ENCODE measurements at places on chromosomes 5 and 9.

DNA sequence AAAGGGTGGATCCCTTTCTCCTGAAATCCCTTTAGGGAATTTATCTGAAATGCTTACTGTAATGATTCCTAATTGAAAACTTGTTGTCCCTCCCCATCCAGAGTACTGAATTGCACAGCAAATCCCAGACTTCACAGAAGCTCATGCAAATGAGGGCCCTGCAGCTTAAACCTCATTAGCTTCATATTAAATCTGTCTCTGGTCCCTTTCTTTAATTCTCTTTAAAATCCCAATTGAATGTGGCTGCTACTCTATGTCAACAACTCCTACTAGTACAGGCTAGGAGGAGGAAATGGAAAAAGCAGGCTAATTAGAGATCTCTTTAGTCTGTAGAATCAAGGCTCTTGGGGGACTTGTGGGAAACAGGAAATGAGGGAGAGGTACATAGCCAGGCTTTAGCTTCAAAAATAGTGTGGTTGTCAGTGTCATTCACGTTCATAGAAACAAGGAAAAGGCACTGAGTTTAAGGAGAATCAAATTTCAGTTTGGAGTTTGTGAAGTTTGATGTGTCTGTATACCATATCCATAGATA, 191.3 kb upstream of the PRDM9 start:
- DNase-seq = no peak

DNA sequence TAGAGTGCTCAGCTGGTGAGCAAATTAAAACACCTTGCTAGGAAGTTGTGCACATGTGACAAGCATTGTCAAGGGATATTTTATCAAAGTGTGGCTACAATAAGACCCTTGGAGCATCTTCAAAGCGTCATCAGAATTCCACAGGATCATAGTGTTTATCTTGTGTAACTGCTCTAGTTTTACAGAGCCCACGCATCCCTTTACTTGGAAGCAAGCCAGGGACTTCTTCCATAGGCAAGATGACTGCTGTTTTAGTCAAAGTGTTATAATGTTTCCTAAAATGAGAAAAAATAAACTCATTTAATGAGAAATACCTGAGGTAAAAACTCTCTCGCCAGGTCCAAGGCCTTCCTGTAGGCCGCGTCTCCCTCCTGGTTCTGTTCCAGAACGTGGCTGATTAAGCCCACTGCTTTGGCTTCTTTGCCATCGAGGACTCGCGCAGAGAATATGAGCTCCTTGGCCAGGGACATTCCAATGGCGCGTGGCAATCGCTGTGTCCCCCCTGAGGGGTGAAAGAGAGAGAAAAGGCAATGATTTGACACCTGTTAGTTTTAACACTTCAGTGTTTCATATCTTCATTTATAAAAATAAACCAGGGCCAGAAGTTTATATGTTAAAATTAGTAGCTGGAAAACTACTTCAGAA, 141.1 kb downstream of the AUH start:
- DNase-seq = no peak

DNA sequence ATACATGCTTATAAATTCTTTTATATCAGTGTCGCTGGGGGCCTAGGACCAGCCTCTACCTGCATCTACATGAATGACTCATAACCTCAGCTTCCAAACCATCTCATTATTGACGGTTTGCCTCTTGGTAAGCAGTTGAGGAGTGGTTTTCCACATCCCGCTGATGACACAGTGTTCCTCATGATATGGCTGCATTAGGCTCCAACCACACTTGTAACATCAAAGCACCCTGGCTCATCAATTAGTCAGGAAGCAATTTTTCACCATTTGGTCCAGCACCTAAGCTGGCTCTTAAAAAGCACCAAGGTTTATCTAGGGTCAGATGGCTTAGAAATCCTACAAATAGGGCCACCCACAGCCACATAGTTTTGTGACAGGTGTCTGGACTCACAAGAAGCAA, 402.4 kb downstream of the ARHGEF28 start:
- DNase-seq = peak; percentile 67

GRCh38 chr5:168408561-168409305, 77.5 kb upstream of the RARS1 start:
- DNase-seq = no peak

DNA sequence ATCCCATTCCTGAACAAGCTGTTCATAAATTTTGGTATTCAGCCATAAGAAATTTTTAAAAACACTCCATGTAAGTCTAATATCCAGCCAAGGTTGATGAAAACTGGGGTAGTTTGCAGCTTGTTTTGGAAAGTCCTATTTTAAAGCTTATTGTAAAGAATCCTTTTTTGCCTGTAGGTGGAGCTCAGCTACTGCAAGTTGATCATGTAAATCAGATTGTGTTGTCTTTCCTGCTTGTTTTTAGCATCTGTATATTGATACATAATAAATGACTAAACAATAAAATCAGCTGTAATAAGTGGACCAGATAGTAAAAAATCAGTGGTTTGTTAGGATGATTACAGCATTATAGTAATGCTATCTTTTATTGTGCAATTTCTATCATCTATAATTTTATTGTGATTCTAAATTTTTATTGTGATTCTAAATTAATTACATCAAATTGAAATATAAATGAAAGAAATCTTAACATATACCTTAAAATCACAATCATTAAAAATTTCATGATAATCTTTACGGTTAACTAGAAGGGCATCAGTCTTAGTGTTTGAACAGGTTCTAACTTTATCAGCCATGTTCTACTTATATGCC, 42.4 kb downstream of the CWC27 start:
- peak; percentile 1 for DNase-seq

- DNase-seq = no peak
Observed at GRCh38 chr9:33731142-33731541, 64.2 kb upstream of the PRSS3 start.

- DNase-seq = peak; percentile 50
Observed at GRCh38 chr5:57862942-57863341, 380.3 kb upstream of the ACTBL2 start.

DNA sequence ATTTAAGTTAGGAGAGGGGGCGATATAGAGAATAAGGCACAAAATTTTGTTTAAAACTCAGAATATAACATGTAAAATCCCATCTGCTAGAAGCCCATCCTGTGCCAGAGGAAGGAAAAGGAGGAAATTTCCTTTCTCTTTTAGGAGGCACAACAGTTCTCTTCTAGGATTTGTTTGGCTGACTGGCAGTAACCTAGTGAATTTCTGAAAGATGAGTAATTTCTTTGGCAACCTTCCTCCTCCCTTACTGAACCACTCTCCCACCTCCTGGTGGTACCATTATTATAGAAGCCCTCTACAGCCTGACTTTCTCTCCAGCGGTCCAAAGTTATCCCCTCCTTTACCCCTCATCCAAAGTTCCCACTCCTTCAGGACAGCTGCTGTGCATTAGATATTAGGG, 18.3 kb downstream of the MOCS2 start:
- DNase-seq = no peak

GRCh38 chr9:92328225-92328624, 2.5 kb downstream of the CENPP start:
- no peak for DNase-seq

- no peak for DNase-seq
Observed at GRCh38 chr5:92907938-92908606, 672.9 kb downstream of the NR2F1-AS1 start.

DNA sequence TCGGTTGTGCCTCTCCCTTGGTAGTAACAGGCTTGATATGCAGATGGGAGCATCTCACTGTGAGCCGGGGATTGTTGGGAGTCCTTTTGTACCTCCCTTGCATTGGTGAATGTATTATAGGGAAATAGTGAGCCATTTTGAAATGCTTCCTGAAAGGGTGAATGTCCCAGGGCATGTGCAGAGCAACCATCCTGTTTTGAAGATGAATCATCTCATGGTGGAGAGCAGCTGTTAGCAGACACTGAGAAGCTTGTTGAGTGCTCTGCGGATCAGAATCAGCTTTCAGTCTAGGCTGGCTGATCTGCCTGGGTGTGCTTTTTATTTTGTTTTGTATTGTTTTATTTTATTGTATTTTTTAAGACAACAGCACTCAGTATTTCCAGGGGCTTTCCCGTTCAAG, 29.7 kb downstream of the SLC36A1 start:
- peak; percentile 21 for DNase-seq

GRCh38 chr9:86772635-86772993, 174.7 kb downstream of the GAS1 start:
- no peak for DNase-seq

DNA sequence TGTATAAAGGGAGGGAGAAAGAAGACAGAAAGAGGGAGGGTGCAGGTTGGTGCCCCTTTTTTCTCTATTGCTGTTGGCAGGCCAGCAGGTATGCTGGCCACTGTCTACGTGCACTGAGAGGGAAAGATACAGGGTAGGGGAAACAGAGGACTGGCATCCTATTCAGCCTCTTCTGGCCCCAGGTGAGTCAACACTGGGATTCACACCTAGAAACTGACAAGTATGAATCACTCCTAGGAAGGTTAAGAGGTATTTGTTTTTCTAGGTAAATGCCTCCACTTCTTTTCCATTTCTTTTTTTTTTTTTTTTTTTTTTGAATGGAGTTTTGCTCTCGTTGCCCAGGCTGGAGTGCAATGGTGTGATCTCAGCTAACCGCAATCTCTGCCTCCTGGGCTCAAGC, 2.8 kb upstream of the UBAP1 start:
- DNase-seq = peak; percentile 70

DNA sequence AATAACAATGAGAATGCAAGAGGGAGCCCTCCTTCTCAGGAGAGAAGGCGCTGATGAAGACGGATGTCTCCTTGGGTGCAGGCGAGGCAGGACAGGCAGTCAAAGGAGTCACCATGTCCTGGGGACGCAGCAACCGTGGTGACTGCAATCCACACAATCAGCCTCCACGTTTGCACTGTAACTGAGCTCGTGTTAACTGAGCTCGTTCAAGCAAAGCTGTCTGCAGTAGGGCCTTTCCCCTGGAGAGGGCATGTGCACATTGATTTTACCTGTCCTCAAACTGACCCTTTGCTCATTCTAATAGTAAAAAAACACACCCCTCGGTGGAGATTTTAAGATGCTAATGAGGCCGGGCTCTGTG, 2.8 kb downstream of the SARDH start:
- DNase-seq = no peak

DNA sequence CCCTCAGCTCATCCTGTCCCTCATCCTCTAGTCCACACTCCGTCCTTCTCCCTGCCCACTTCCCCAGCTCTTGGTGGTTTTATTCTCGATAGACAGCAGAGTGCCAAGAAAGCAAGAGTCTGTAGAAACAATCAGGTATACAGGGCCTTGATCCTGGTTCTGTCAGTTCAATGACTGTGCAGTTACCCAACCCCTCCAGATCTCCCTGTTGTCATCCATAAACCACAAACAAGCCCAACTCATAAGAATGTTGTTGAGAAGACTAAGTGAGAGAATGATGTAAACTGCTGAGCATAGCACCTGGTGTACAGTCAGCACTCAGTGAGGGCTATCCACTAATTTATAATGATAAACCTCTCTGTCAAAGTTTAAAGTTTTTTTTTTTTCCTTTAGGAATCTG, 31.3 kb downstream of the ISL1 start:
- no peak for DNase-seq

DNA sequence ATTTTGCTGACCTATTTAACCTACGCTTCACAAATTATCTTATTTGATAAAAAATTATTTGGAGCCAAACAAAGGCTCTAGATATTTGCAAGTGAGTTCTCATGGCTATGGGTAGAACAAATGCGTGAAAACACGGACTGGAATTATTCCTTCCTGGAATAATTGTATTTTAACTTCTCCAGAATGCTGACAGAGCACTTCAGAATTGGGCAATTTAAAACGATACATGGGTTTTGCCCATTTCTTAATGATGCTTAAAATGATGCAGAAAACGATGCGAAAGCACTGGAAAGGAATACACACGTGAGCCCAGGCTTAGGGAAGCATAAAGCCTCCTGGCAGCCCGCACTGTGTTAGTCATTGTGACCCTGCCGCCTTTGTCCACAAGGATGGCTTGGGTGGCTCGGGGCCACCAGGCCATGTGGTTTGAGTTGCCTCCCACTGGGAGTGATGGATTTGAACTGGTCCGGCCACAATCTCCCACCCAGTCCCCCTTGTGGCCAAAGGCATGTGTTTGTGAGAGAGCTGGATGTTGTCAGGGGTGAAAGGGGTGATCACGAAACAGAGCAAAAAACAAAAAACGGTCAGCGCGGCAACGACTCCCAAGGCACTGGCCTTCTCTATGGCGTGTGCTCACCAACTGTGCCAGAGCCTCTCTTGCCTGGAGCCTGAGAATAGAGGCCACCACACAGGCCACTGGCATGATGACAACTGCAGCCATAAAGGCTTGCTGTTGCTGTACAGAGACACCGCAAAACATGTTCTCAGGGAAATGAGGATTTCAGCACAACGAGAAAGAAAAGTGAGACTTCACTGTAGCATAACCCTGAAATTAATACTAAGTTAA, 234.2 kb upstream of the ADAMTS16 start:
- DNase-seq = no peak

DNA sequence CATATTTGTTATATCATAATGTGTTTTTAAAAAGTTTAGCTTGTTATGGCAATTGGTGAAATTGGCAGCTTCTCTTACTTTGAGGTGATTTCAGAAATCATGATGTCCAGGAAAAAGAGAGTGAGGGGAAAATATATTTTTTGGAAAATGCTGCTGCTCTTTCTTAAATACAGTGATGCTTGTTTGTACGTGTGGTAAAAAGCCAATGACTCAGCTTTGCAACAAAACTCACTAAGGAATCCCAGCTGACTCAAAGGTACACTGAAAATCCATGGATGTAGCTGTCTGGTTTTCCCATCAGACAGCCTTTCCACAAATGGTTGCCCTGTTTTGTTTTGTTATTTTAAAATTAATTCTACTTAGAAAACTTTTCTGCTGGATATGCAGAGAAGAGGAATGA, 306.4 kb upstream of the PAPPA start:
- DNase-seq = peak; percentile 29

GRCh38 chr5:134083517-134083916, 31.0 kb upstream of the TCF7 start:
- no peak for DNase-seq

DNA sequence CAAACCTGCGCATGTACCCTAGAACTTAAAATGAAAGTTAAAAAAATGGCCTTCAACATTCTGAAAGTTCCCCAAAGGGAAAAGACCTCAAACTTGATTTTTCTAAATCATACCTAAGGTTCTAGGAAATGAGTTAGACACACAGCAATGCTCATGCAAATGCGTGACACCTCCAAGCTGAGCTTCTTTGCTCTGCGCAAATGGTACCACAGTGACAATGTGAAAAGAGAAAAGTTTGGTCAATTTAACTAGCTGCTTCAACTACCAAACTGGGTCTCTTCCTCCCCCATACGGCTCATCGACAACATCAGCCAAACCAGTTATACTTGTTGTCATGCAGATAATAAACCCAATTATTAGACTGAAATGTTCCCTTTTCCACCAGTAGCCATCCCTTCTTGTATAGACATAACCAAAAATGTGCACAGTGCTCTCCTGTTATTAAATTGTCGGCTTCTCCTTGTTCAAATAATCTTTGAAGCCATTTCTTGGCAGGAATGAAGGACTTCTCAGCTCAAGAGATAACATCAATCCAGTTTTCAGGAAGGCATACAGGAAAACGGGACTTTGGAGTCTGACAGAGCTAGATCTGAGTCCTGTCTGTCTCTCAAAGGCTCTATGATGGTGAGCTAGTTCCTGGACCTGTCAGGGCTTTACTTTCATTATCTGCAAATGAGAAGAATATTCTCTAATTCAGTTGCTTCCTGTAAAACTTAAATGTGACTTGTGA, 185.6 kb upstream of the NR3C1 start:
- DNase-seq = no peak

- DNase-seq = peak; percentile 93
Observed at GRCh38 chr5:173315495-173316338, 12.5 kb downstream of the STC2 start.
